ENCODE measurements at places on chromosomes 4 and X. TPM values are rescaled to one million over a fixed set of nuclear protein-coding genes. Genes with fewer than 3 reads are reported as not detected.

- no peaks in the 10 kb centered on the region for H3K4me1 ChIP-seq
- no peak overlapping the region for H3K4me3 ChIP-seq
- peaks cover 2% of the 10 kb centered on the region for H3K36me3 ChIP-seq
- H3K27ac ChIP-seq: no peak overlapping the region
Observed at GRCh38 chr4:15493411-15493810, 23.7 kb downstream of the CC2D2A start.

The GPM6B gene
- 16.0 TPM for total RNA-seq

The SULT1E1 gene
- 1.4 TPM for total RNA-seq

DNA sequence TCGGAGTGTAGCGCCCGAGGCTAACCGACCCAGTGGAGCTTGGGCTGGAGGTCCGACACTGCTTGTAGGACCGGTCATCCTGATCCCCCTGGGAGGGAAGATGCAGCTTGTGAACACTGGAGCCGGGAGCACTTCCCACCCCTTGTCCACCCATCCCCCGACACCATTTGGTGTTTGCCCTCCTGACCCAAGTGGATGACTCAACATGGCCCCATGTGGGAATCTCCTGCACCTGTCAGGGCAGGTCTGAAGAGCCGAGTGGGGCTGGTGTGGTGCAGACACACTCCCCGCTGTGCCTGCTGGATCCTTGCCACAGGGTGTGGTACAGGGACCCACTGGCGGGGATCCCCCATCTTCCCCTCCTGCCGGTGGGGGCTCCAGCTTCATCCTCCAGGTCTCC is 90.0 kb upstream of the AFAP1 start:
- H3K27ac ChIP-seq: no peak overlapping the region
- no peaks in the 10 kb centered on the region for H3K27me3 ChIP-seq
- DNase-seq: no peak
- no peaks in the 10 kb centered on the region for H3K4me1 ChIP-seq
